C1 segment of cervical spinal cord (tissue), 14 donors: ENCODE measurements at places on chromosomes 5 and 9.

DNA sequence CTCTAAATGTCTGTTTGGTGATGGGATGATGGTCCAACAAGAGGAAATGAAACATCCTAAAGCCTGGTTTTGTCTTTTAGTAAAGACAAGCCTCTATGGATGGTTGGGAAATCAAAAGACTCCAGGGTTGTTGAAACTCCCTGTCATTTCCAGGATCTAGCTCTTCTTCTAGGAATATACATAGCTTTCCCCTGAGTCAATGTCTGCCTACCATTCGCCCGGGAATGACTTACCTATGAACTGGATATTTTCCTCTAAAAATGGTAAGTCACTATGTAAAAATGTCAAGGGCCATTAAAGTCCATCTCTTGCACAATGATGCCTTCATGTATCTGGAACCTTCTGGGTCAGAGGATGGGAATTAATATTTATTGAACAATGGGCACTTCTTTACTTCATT lies 11.1 kb upstream of the KIF12 start:
- no peak for DNase-seq

GRCh38 chr5:125236007-125236406 lies 489.6 kb upstream of the ZNF608 start:
- DNase-seq, result no peak

- DNase-seq, result no peak
Observed at GRCh38 chr9:131986089-131986488, 93.6 kb downstream of the MED27 start.

DNA sequence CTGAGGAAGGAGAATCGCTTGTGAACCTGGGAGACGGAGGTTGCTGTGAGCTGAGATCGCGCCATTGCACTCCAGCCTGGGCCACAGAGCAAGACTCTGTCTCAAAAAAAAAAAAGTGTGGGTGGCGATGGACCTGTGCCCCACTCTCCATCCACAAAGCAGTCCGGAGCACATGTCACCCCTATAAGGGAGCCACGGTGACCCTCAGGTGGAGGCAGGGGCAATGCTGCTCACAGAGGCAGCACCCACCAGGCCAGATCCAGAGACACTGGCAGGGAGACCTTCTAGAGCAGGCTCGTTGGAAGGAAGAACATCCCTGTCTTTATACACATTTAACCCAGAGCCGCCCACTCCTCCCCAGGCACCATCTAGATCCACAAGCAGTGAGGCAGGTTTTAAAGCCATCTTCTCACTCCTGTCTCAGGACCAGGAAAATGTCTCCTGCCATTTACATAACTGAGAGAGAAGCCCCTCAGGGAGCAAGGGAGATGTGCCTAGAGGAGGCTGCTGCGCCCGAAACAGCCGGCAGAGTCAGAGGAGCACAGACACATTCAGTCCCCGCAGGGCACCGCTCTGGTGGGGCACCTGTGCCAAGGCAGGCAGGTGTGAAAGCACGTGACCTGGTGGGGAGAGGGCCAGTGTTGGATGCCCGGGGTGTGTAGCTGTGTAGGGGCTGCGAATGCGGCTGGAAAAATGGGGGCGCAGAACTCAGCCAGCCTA lies 31.6 kb upstream of the ADAMTS2 start:
- DNase-seq, result no peak

- DNase-seq, result no peak
Observed at GRCh38 chr5:75277463-75277862, 40.8 kb upstream of the ANKRD31 start.

- DNase-seq, result no peak
Observed at GRCh38 chr9:120408680-120409258, 171.2 kb downstream of the CDK5RAP2 start.

DNA sequence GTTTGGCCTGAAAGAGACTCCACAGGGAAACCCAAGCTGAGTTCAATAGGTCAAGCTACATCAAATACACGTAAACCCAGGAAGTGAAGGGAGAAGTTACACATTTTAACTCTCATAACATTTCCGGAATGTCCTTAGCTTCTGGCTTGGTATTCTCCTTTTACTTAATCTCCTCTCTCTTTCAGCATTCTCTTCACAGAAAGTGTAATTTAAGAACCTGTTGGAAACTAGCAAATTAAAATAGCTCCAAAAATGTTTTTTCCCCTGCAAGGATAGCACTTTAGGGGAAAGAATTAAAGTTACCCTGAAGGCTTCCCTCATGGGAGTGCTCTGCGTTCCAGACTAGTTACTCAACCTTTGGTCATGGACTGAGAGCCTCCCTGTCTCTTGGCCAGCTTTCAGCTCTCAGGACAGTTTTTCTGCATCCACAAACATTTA lies 292.7 kb upstream of the TARS1 start:
- no peak for DNase-seq

- no peak for DNase-seq
Observed at GRCh38 chr5:77560677-77561263, 68.7 kb upstream of the WDR41 start.

DNA sequence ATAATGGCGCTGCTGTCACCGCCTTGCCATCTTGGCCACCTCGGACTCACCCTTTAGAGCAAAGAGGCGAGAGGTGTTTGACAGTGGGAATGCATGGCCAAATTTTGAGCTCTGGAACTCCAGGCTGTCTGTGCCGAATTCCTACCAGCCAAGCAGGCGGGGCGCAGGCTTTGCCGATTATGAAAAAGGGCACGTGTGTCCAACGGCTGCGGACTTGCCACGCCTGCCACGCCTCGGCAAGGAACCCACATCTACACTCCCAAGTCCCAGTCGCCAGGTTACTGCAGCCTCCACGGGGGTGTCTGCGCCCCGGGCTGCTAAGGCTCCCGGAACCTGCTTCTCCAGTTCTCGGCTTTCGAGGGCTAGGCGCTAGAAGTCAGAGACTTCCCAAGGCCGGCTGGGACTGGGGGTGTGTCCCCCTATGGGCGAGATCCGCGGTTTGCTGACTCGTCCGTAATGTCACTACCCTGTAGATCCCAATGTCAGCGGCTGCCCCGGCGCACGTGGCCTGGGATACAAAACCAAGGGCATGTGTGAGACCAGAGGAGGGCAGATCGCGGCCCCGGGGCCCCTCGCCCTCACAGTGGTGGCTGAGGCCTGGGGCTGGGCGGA lies 2.8 kb downstream of the NPR3 start:
- no peak for DNase-seq

GRCh38 chr5:66170195-66170919 lies 26.3 kb downstream of the SREK1 start:
- no peak for DNase-seq

GRCh38 chr5:143119881-143120341 lies 283.6 kb downstream of the NR3C1 start:
- DNase-seq, result no peak

DNA sequence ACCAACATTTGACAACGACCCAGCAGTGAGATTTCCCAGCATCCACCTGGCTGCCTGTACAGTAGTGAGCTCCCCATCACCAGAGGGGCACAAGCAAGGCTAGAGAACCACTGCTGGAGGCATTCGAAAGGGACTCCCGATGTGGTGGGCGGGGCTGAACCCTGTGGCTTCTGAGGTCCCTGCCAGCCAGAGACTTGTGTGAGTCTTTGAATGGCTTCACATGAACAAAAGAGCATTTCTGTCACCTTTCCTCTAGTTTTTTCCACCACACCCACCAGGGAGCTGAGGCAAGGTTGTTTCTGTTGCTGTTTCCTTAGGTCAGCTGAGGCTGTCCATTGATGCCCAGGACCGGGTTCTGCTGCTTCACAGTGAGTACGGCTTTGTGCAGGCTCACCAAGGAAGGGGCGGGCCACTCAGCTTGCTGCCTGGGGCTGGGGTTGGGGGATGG lies 15.7 kb downstream of the RGS3 start:
- no peak for DNase-seq
